ENCODE measurements at places on chromosomes 11 and 22. TPM values are rescaled to one million over a fixed set of nuclear protein-coding genes. Genes with fewer than 3 reads are reported as not detected.

Gene KRTAP5-9
- 0.45 TPM for polyA plus RNA-seq

Gene LRRC55
- 2.5 TPM for polyA plus RNA-seq

Gene PHETA2
- 10.7 TPM for polyA plus RNA-seq

Gene SPDYC
- not detected for polyA plus RNA-seq

Gene ENTHD1
- polyA plus RNA-seq: 0.06 TPM

Gene CCDC15
- 2.5 TPM for polyA plus RNA-seq

Gene CTSW
- polyA plus RNA-seq: 2.4 TPM

Gene NRIP3
- 0.78 TPM for polyA plus RNA-seq

Gene DNAJB7
- polyA plus RNA-seq: 2.5 TPM

Gene MIOX
- 0.60 TPM for polyA plus RNA-seq

Gene OR8D2
- polyA plus RNA-seq: not detected

Gene RPUSD4
- polyA plus RNA-seq: 38.8 TPM

Gene SPON1
- polyA plus RNA-seq: 71.8 TPM

Gene VPREB1
- 0.24 TPM for polyA plus RNA-seq

Gene KCTD14
- polyA plus RNA-seq: 3.1 TPM

Gene TMEM45B
- 247 TPM for polyA plus RNA-seq

Gene LDLRAD3
- 11.1 TPM for polyA plus RNA-seq

Gene OR8K1
- polyA plus RNA-seq: not detected

Gene TPBGL
- polyA plus RNA-seq: 0.39 TPM

Gene CCDC73
- polyA plus RNA-seq: 0.10 TPM

Gene SMCO4
- polyA plus RNA-seq: 47.9 TPM

Gene DEFB131B
- not detected for polyA plus RNA-seq

Gene TPP1
- 310 TPM for polyA plus RNA-seq

Gene SYCE3
- not detected for polyA plus RNA-seq

Gene OR8G1
- not detected for polyA plus RNA-seq

Gene SIAE
- polyA plus RNA-seq: 48.1 TPM

Gene MPEG1
- 40.7 TPM for polyA plus RNA-seq

Gene EPS8L2
- 260 TPM for polyA plus RNA-seq

Gene SLC22A8
- 0.07 TPM for polyA plus RNA-seq

Gene TPH1
- polyA plus RNA-seq: 16.1 TPM

Gene SPI1
- 10.2 TPM for polyA plus RNA-seq

Gene OR51B4
- 0.07 TPM for polyA plus RNA-seq

Gene NUP50
- polyA plus RNA-seq: 40.8 TPM

Gene DDIAS
- 2.5 TPM for polyA plus RNA-seq

Gene HTR3A
- 2.1 TPM for polyA plus RNA-seq

Gene MFRP
- polyA plus RNA-seq: 0.01 TPM

Gene OR4D6
- polyA plus RNA-seq: not detected

Gene OR4D11
- polyA plus RNA-seq: not detected

Gene SPINDOC
- polyA plus RNA-seq: 21.9 TPM

Measured in large intestine (tissue), 12 donors.